ENCODE measurements at places on chromosomes 7 and 10.

- no peak for DNase-seq
Measured at GRCh38 chr7:47478926-47479711, 102.8 kb downstream of the TNS3 start.

GRCh38 chr7:491292-491957 lies 28.2 kb downstream of the PDGFA start:
- DNase-seq: no peak

GRCh38 chr7:151304856-151305255 lies 36.8 kb upstream of the NUB1 start:
- no peak for DNase-seq

DNA sequence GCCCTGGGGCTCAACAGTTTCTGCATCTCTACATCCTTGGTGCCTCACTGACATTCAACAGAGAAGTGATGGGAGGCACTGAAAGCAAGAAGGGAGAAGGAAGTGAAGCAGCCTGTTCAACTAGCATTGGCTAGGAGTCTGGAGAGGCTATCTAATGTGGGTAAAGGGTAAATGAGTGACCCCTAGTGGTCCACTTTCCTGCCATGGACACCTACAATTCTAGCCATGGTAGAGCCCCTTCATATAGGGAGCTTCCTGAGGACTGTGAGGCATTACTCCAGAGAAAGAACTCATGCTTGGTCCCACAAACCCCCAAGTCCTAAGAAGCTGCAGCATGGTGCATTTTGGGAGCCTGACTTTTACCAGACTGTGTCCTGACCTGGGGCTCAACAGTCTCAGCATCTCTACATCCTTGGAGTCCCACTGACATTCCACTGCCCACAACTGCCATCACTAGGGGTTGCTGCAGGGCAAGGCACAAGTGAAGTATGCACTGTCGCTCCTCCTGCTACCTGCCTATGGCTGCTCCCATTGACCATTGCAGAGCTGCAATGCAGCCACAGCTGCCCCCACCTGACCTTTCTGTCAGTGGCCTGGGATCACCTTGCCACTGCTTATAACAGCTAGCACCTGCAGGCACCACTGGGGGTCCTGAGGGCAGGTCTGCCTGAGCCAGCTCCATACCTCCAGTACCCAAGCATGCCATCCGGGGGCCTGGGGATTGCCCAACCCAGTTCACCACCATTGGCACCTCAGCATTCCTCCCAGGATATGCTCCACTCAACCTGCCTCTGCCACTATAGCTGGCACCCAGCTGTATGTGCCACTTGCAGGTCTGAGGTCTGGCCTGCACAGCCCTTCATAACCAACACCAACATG lies 44.1 kb upstream of the CDK6 start:
- no peak for DNase-seq

- no peak for DNase-seq
Measured at GRCh38 chr10:65710306-65710705, 1215.5 kb upstream of the LRRTM3 start.

DNA sequence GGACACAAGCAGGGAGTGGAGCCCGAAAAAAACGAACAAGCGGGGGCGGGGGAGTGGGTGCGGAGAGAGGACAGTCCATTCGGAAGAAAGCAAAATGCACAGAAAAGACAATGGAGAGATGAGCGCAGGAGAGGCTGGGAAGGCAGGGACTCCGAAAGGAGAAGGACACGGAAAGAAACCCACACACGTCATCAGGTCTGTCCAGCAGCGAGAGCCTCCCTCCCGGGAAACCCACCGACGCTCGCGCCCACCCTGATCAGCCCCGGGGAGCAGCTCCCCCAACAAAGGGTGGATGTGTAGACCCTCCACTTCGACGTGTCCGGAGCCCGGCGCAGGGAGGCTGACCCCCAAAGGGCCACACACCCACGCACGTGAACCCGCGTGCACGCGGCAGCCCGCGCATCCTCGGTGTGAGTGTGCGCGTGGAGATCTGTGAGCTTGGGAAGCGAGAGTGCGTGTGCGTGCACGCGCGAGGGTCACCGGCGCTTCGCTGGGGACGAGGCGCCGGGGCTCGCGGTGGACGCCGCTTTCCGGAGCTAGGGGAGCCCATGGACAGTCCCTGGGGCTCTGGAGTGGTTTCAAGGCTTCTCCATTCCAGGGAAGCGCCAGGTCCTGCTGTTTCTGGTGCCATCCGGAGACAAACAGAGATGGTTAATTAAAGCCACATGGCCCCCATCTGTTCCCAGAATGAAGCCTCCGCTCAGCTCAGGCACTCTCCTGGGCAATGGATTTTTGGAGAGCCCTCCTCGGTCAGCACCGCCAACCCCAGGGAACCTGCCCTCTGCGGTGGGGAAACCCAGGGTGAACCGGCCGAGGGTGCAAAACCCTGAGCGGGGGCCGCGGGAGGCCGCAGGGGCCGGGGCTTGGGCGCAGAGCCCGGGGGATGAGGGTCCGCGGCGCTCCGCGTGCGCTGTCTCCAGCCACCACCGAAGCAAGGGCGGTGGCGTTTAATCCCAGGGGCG lies 916 bp downstream of the LAMB1 start:
- no peak for DNase-seq

DNA sequence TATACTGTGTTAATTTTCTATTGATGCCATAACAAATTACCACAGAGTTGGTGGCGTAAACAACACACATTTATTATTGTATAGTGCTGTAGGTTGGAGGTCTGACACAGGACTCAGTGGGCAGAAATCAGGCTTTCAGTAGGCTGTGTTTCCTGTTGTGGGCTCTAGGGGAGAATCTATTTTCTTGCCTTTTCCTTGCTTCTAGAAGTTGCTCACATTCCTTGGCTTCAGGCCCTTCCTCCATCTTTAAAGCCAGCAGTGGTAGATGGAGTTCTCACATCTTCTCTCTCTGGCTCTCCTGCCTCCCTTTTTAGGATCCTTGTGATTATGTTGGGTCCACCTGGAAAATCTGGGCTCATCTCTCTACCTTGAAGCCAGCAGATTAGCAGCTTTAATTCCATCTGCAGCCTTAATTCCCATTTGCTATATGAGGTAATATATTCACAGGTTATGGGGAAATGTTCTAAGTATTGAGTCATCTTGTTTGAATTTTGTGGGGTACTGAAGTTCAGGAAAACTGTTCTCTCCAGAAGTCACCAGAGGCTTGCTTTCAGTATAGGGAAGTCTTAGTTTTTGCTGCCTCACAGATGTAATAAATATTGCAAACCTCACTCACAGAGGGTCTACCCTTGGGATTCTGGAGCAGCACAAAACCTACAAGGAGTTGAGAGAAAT lies 38.9 kb downstream of the CCNY start:
- no peak for DNase-seq

DNA sequence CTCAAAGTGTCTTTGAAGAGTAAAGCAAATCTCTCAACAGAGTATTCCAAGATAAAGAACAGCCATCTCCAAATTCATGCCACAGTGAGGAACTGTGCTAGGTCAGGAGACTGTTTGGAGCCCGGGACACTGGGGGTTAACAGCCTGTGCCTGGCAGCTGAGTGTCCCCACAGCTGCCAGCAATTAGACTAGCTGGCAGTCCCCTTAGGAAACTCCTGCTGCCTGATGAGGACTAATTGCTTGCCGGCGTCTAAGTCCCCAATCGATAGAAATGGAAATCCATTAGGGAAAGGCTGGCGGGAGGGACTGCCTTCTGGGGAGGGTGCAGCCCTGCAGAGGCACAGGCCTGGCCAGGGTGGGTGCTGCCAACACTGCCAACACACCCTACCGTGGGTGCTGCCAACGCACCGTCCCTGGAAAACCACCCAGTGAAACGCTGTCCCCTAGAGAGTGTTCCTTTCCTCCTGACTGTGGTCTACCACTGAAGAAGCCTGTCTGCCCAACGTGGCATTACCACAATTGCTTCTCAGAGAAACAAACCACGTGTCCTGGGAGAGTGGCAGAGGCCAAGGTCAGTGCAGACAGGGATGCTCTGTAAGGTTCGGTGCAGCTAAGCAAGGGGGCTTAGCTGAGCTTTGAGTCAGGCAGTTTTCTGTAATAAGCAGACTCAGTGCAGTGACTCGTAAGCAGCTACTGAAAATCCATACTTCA lies 60.8 kb downstream of the XRCC2 start:
- DNase-seq: no peak

- DNase-seq: no peak
Measured at GRCh38 chr7:82081644-82082224, 311.9 kb upstream of the HGF start.

GRCh38 chr10:124387078-124387874 lies 31.4 kb downstream of the OAT start:
- DNase-seq: no peak

GRCh38 chr10:126013489-126014281 lies 117.3 kb downstream of the FANK1 start:
- DNase-seq: no peak

GRCh38 chr7:149291036-149291780 lies 29.2 kb downstream of the ZNF783 start:
- no peak for DNase-seq

DNA sequence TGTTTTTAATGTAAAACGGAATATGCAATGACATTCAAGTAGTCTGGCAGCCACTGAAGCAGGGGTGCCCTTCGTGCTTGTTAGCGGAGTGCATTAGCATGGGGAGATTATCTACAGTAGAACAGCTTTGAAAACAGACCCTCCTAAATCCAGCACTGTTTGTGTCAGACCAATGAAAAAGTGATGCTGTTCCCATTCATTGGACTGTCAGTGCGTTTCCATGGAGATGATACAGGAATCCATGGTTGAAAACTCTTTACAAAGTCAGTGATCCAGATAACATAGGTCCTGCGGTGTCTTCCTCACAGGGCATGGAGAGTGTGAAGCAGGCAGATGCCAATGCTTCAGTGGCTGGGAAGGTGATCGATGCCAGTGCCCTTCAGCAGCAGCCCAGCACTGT lies 73.6 kb downstream of the ITGB8 start:
- DNase-seq: no peak

DNA sequence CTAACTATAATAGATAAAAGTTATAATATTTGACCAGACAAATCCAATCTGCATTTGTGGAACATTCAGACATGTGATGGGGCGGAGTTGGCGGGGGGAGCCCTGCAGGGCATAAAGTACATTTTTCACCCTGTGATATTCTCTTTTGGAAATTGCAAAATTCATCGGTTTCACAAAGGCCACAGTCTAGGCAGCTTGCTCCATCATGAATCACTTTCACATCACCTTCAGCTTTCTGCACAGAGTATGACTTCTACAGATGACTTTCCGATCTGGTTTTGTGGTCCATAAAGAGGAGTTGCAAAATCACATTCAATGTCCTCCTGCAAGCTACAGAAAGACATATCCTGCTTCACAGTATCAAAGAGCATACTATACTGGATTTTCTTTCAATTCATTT lies 51.4 kb upstream of the APBB1IP start:
- DNase-seq: no peak

DNA sequence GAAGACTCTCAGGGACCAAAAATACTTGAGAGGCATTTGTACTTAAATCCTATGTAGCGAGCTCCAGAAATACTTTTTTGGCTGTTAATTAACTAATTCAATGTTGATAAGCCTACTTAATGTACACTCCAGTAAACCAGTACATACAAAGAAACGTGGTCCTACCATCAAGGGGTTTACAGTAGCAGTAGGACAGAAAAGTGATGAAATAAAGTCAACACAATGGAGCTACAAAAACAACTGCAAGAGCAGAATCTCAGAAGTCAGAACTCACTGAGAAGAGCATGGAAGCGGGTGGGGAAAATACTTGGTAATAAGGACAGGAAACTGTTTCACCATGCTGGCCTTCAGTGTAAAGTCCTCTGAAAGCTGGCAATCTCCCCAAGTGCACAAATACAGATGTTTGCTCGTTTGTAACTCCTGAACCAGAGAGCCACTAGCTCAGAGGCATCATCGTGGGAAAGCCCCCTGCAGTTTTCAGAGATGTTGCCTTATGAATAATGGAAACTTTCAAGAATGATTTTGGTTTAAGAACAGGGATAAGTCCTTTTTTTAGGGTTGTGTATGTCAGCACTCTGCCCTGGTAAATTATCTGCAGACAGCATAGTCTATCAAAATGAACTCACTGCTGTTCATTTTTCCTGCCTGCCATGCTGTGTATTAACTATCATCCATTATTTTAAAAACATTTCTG lies 233.2 kb downstream of the SORCS1 start:
- DNase-seq: no peak

- DNase-seq: no peak
Measured at GRCh38 chr10:12006671-12007070, 35.9 kb downstream of the UPF2 start.

DNA sequence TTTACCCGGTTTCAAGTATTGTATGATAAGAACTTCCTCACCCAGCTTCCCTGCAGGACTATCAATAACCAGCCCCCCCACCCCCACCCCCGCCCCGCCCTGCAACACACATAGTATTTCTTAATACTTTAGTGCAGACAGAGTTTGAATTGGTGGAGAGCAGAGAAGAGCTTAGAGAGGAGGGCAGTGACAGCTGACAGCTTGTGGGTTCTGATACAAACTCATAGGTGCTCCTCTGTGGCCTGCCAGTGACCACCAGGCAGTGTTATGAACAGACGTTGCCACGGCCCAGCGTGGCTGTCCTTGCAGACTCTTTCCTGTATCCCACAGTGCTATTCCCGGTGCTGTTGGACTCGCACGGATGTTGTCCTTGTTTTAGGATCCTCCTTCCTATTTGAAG lies 186.9 kb upstream of the ADO start:
- no peak for DNase-seq

DNA sequence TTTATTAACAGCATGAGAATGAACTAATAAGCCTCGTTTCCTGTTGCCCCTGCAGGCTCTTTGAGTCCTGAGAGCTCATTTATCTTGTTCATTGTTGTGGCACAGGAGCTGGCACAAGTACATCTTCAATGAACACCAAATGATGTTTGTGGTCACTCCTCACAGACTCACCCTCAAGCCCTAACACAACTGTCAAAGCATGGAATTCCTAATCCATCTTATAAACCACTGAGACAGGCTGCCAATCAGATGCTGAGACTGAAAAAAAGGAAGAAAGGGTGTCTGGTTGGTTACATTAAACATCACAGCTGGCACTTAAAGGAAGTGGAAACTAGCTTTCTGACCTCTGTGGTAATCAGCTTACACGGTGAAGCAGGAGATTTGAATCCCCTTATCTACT lies 7.7 kb upstream of the CCDC172 start:
- no peak for DNase-seq

DNA sequence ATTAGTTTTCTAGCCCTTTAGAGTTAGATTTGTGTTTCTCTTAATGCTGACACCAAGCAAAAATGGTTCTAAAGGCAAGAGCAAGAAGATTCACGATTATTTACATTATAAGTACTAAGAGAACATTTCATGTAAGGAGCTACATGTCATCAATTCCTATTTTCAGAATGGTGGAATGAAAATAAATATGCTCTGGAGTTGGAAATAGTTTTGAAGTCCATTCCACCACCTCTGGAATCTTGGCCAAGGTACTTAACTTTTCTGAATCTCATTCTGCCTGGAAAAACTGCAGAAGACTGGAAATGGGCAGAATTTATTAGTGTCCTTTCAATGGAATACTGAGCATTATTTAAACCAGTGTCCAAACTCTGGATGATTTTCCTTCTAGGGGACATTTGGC lies 125.1 kb upstream of the RAB11FIP2 start:
- no peak for DNase-seq
